ENCODE measurements at places on chromosomes 12 and 14.

DNA sequence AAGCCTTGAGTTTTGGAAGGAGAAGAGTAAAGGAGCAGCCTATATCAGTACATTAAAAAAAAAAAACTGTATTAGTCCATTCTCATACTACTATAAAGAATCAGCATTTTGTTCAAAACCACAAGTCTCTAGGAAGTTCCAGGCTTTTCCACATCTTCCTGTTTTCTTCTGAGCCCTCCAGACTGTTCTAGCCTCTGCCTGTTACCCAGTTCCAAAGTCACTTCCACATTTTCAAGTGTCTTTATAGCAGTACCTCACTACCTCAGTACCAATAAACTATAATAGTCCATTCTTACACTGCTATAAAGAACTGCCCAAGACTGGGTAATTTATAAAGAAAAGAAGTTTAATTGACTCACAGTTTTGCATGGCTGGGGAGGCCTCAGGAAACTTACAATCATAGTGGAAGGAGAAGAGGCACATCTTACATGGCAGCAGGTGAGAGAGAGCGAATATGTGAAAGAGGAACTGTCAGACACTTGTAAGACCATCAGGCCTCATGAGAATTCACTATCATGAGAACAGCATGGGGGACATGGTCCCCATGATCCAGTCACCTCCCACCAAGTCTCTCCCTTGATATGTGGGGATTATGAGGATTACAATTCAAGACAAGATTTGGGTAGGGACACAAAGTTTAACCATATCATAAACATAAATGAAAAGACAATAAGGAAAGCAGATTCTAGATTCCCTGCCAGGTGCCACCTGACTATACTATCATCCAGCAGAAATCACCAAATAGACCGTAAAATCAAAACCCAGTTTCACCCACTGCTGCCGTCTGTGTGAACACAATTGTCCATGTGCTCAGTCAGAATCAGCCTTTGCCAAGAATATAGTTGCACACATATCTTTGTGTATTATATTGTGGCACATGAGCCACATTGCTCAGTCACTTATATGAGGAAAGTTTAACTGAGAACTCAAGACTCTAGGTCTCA, 27.8 kb downstream of the TOGARAM1 start:
- no peak for DNase-seq

- peak; percentile 97 for DNase-seq
Observed at GRCh38 chr14:23094666-23095195, at the start of gene ACIN1. Gene ACIN1, minus strand, starts transcription at chr14:23095136. Its CDS starts 24 bp downstream, at chr14:23095112.

GRCh38 chr12:64392221-64392620, 1.7 kb upstream of the C12orf56 start:
- no peak for DNase-seq

DNA sequence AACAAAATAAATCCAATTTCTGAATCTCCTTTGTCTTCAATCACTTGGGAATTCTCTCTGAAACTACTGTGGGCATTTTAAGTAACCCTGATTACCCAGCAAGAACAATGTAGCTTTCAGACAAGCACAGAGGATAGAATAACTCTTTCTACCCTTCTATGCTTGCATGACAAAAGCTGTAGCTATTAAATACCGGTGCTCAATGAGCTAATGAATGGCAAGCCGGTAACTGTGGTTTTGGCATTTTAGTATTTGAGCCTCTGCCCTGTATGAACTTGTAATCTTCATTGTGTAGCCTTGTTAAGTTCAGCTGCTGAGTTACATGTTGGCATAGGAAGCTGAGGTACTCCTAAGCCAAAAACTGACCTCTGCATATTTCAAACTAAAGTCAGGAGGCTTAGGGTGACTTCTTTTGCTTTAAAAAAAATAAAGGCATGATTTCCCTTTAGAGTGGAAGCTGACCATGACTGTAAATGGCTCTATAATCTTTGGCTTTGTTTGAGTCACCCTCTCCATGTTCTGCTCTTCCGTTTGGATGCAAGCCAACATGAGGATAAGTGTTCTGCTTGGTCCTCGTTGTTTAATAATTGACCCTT, 171.0 kb upstream of the HIF1A start:
- DNase-seq = no peak

- DNase-seq = no peak
Observed at GRCh38 chr14:51862860-51863259, 2.4 kb downstream of the GNG2 start.

DNA sequence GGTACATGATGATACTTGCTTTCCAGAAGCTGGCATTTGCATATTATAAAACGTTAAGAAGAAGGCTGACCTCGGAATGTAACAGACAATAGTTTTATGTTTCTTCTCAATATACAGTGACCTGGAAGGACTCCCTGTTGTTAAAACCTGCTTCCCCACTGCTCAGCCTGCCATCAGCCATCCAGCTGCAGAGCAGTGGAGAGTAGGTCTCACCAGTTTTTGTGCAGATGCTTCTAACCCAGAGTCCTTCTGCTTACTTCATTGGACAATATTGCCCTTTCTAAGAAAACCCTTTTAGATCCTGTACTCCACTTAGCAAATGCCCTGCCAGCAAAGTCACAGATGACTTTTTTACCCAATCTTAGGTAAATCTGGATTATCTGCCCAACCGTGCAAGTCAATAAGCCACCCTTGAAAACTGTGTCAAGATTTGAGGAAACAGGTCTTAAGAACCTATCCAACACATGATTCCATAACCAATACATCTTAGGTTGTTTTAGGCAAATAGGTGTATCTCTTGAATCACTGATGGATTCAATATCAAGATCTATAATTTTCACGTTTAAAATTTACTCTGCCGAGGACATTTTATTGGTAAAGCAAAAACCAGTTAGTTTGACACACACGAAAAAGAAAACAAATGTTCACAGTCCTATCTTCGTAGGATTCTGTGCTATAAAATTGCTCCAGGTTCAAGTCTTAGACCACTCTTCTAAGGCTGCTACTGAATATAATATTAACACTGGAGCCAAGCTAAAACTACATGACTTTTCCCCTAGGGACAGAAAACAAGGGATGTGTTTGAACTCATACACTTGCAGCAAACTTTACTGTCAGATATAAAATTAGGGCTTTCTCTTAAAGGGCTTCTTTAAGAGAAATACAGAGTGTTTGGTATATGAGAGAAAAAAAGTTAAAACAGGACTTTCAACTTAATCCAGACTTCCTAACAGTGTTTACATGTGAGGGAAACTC, 5.7 kb downstream of the PHLDA1 start:
- no peak for DNase-seq

- peak; percentile 68 for DNase-seq
Observed at GRCh38 chr12:124893792-124894516, 20.5 kb downstream of the UBC start.

- DNase-seq = peak; percentile 6
Observed at GRCh38 chr12:8860165-8860961, 37.9 kb downstream of the A2ML1 start.

Measured in GM06990 (cell line).